Neural crest cell (in vitro differentiated cells): ENCODE measurements at places on chromosomes 7 and 10. TPM values are rescaled to one million over a fixed set of nuclear protein-coding genes. Genes with fewer than 3 reads are reported as not detected.

GRCh38 chr10:103969857-103970627 is 3.1 kb downstream of the SLK start:
- no peak overlapping the region for H3K27ac ChIP-seq
- H3K36me3 ChIP-seq, result peaks cover 5% of the 10 kb centered on the region
- H3K4me3 ChIP-seq, result peak overlapping the region; percentile 98
- no peaks in the 10 kb centered on the region for H3K27me3 ChIP-seq

- H3K4me1 ChIP-seq, result peaks cover 34% of the 10 kb centered on the region
- peaks cover 13% of the 10 kb centered on the region for H3K36me3 ChIP-seq
- H3K27me3 ChIP-seq, result peaks cover 3% of the 10 kb centered on the region
- H3K27ac ChIP-seq, result no peak overlapping the region
Observed at GRCh38 chr7:157502701-157503111, 165.9 kb downstream of the DNAJB6 start.

- DNase-seq, result no peak
- no peak overlapping the region for H3K4me3 ChIP-seq
- H3K27me3 ChIP-seq, result no peaks in the 10 kb centered on the region
- no peaks in the 10 kb centered on the region for H3K36me3 ChIP-seq
- no peak overlapping the region for H3K27ac ChIP-seq
- peaks cover 3% of the 10 kb centered on the region for H3K4me1 ChIP-seq
Observed at GRCh38 chr7:157406971-157407370, 70.2 kb downstream of the DNAJB6 start.

DNA sequence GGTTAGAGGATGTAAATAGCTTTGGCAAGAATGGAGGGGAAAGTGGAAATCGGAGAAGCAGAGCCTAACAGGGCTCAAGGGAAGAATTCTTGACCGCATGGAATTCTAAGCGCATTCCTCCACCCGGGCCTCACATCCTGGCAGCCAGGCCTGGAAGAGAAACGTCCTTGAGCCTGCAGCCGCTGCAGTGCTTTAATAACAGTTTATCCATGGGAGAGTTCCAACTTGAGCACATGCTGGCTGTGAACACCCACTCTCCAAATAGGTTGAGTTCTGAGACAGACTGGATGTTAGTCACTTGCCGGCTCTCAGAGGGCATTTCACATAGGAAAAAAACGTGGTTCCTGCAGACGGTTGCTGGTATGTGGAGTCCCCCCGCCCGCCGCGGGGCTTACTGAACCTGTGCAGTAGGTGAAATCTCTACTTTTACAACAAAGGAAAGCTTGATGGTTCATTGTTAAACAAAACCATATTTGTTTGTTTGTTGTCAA is 61.4 kb upstream of the STEAP1B start:
- H3K4me3 ChIP-seq, result no peak overlapping the region
- no peaks in the 10 kb centered on the region for H3K36me3 ChIP-seq
- peaks cover 32% of the 10 kb centered on the region for H3K4me1 ChIP-seq
- DNase-seq, result no peak
- H3K27me3 ChIP-seq, result no peaks in the 10 kb centered on the region

DNA sequence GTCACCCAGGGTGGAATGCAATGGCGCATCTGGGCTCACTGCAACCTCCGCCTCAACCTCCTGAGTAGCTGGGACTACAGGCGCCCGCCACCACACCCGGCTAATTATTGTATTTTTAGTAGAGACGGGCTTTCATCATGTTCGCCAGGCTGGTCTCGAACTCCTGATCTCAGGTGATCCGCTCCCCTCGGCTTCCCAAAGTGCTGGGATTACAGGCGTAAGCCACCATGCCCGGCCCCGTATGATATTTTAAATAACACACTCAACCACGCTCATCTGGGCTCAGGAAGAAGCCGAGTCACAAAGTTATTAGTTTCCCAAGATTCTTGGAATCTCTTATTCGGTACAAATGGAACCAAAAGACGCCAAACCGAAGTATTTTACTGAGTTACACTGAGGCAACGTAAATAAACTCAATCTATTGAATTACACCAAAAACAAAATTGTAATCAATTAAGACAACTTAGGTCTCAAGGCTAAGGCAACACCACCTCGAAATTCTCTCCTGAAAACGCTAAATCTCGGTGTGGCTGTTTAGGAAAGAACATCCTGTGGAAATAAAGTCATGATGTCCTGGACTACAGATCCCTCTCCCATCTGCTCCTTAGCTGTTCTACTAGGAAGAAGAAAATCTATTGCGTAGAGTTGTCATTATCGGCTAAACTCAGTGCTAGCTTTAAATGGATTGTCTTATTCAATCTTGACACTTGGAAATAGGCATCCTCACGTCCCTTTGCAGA is 910 bp downstream of the ARHGAP19 start:
- H3K27me3 ChIP-seq, result no peaks in the 10 kb centered on the region
- H3K4me3 ChIP-seq, result peak overlapping the region; percentile 90
- H3K27ac ChIP-seq, result peak overlapping the region; percentile 96
- H3K4me1 ChIP-seq, result peaks cover 18% of the 10 kb centered on the region
- no peaks in the 10 kb centered on the region for H3K36me3 ChIP-seq

DNA sequence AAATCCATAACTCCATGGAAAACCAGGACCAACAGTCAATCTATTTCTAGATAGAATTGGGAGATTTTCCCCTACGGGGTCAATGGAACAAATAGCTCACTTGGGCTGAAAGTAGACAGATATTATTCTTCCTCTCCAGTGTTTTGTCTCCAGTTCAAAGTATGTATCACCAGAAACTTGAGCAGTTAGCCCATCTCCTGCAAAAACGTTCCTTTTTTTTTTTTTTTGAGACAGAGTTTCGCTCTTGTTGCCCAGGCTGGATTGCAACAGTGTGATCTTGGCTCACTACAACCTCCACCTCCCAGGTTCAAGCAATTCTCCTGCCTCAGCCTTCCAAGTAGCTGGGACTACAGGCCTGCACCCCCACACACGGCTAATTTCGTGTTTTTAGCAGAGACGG is 390.0 kb upstream of the AUTS2 start:
- H3K27ac ChIP-seq, result no peak overlapping the region
- peaks cover 3% of the 10 kb centered on the region for H3K4me1 ChIP-seq
- peaks cover 20% of the 10 kb centered on the region for H3K27me3 ChIP-seq
- no peaks in the 10 kb centered on the region for H3K36me3 ChIP-seq

- no peaks in the 10 kb centered on the region for H3K27me3 ChIP-seq
- H3K36me3 ChIP-seq, result peaks cover 3% of the 10 kb centered on the region
- no peak for DNase-seq
- peaks cover 28% of the 10 kb centered on the region for H3K4me1 ChIP-seq
Observed at GRCh38 chr7:74372511-74373111, 81.1 kb upstream of the GTF2IRD1 start.

DNA sequence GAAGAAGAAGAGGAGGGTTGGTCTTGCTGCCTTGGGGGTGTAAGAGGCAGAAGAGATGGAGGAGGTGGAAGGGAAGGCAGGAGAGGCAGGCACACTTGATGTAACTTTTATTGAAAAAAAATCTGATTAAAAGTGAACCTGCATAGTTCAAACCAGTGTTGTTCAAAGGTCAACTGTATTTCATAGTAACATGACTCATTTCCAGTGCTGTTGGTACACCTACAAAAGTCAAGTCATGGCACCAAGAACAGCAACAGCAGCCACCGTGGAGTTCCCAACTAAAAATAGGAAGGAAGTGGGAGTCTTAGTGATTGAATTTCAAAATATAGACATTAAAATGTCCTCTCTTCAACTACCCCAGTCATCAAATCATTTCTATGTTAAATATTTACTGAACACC is 88.5 kb downstream of the CTNNA3 start:
- no peak for DNase-seq
- H3K4me3 ChIP-seq, result no peak overlapping the region
- H3K36me3 ChIP-seq, result no peaks in the 10 kb centered on the region
- peaks cover 40% of the 10 kb centered on the region for H3K4me1 ChIP-seq

DNA sequence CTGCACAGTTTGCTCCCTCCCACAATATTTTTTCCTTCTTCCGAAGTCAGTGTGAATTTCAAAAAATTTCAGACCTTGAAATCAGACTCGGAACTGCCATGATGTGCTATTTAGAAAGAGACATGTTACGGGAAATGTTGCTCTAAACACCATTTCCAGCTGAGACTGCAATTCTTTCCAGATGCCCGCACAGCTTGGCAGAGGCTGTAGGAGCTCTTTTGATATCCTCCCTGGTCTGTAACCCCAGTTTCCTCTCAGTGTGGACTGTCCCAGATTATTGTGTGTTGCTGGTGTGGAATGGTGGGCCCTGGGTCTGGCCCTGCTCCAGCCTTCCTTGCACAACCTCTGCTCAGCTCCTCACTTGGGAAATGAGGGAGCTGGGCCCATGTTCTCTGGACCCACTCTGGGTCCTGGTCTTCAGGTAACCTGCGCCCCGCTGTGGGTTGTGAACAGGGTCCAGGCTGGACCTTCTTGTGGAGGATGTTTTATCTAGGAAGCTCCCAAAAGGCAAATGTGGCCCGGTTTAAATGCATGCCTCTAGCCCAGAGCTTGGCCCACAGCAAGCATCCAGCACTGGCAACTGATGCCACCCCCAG is 172.8 kb upstream of the CXCL12 start:
- H3K4me1 ChIP-seq, result no peaks in the 10 kb centered on the region
- H3K27me3 ChIP-seq, result no peaks in the 10 kb centered on the region
- no peak for DNase-seq

- H3K4me3 ChIP-seq, result no peak overlapping the region
- H3K36me3 ChIP-seq, result no peaks in the 10 kb centered on the region
- H3K4me1 ChIP-seq, result no peaks in the 10 kb centered on the region
- H3K27ac ChIP-seq, result no peak overlapping the region
Observed at GRCh38 chr7:17071866-17072265, 190.1 kb upstream of the AGR3 start.

DNA sequence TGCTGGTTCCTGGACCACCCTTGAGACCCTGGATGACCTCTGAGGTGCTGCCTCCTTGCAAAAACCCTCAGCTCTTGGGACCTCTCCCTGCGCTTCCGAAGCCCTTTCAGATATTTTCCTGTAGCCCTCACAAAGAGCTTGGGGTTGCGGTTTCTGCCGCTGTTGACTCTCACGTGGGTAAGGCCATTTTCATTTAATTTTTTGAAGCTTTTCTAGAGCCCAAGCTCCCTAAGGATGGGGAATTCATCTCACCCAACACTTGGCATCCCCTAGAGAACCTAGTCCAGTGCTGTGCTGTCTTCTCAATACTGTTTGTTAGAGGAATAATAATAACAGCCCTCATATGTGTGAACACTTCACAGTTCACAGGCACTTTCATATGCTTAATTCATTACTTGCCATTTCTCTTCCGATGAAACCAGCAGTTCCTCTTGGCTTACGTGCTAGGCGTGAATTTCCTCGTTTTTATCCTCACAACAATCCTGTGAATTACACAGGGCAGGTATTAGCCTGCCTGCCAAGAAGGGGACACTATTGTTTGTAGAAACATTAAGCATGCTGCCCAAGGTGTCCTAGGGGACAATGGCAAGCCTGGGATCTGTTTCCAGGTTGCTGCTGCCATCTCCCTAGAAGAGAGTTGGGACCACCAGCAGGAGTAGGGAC is 71.6 kb upstream of the CTBP2 start:
- no peak for DNase-seq
- no peaks in the 10 kb centered on the region for H3K27me3 ChIP-seq
- no peak overlapping the region for H3K27ac ChIP-seq
- H3K4me3 ChIP-seq, result no peak overlapping the region
- no peaks in the 10 kb centered on the region for H3K36me3 ChIP-seq
- peaks cover 8% of the 10 kb centered on the region for H3K4me1 ChIP-seq

GRCh38 chr7:98163704-98164494 is 47.3 kb upstream of the BHLHA15 start:
- H3K27me3 ChIP-seq, result no peaks in the 10 kb centered on the region
- no peak for DNase-seq
- no peak overlapping the region for H3K27ac ChIP-seq
- H3K36me3 ChIP-seq, result peaks cover 5% of the 10 kb centered on the region
- H3K4me1 ChIP-seq, result peaks cover 13% of the 10 kb centered on the region
- H3K4me3 ChIP-seq, result no peak overlapping the region

DNA sequence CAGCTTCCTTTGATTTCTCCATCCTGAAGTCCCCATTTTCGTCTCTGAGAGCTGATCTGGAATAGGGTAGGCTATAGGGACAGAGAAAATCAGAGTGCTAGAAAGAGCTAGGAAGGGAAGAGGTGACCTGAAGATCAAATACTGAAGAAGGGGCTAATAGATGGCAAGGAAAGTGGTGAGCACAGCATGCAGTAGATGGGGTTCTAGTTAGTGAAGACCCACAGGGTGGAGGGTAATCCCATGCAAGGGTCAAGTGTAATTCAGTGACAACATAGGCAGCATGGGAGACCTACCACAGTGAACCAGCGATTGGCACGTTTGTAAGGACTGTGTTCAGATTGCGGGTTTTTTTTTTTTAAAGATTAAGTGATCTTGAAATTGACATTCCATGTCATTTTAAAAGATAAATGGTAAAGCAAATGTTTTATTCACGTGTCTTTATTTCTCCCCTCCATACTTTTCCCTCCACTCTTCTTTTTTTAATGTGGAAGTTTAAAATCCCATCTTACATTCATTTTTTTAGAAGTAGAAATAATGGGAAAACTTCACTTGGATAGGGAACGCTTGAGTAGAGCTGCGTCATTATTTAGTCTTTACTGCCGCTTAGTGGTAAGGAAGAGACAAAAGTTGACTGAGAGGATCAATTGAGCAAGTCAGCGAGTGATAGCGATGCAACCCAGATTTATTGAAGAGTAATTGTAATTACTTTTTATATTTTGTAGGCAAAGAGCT is 21.0 kb upstream of the ABI1 start:
- H3K4me3 ChIP-seq, result no peak overlapping the region
- peaks cover 4% of the 10 kb centered on the region for H3K4me1 ChIP-seq
- H3K36me3 ChIP-seq, result no peaks in the 10 kb centered on the region
- H3K27me3 ChIP-seq, result peaks cover 28% of the 10 kb centered on the region

GRCh38 chr7:41696323-41696916 is 6.5 kb downstream of the INHBA start:
- no peaks in the 10 kb centered on the region for H3K36me3 ChIP-seq
- peak; percentile 67 for DNase-seq
- no peak overlapping the region for H3K4me3 ChIP-seq
- no peak overlapping the region for H3K27ac ChIP-seq
- H3K4me1 ChIP-seq, result peaks cover 18% of the 10 kb centered on the region

DNA sequence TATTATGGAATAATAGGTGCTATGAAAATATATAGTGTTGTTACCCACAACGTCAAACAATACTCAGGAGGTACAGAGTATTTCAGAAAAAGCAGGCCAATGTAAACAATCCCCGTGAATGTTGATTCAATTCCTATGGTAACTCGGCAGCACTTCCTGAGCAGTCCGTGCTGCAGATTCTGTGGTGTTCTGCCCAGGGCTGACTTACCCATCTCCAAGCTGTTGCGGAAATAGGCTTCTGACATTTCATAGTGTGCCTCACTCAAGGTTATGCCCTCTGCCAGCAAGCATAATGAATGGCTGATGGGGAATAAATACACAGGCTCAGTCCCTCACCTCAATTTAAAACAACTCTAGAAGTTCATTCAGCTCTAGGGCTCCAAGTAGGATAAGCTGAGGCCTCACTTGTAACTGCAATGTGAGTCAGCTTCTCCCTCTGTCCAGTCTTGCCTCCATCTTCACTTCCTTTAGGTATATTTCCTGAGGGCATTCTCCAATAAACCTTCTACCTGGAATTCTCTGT is 177.6 kb downstream of the GNAI1 start:
- no peak for DNase-seq
- peak overlapping the region; percentile 63 for H3K27ac ChIP-seq
- no peaks in the 10 kb centered on the region for H3K36me3 ChIP-seq
- no peak overlapping the region for H3K4me3 ChIP-seq
- H3K4me1 ChIP-seq, result peaks cover 16% of the 10 kb centered on the region
- H3K27me3 ChIP-seq, result no peaks in the 10 kb centered on the region

SDK1 gene
- 11.6 and 12.6 TPM in 2 replicates for total RNA-seq

CALML3 gene
- not detected in 2 replicates for total RNA-seq

MSS51 gene
- 2.1 and 2.6 TPM in 2 replicates for total RNA-seq

GTPBP4 gene
- total RNA-seq, result 69.6 and 79.8 TPM in 2 replicates

OR2A12 gene
- not detected in 2 replicates for total RNA-seq

FOXI2 gene
- total RNA-seq, result not detected in 2 replicates

STK31 gene
- 0.58 and 0.82 TPM in 2 replicates for total RNA-seq
